ENCODE measurements at places on chromosomes 2 and 18.

DNA sequence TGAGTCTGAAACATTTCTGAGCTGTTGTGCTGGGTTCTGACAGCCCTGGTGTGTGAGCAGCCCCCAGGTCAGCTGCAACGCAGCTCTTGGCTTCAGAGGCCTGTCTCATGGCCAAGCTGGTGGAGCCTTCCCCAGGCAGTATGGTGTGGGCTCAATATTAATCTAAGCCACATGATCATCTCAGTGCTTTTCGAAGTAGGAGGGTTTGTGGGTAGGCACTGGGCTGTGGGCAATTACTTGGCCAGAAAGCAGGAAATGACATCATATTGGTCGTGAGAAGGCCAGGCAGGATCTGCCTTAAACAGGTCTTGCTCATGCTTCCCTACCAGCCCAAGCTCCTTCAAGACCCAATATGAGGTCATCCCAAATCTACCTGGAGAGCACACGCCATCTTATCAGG is 26.9 kb downstream of the LOXHD1 start:
- no peak for DNase-seq

GRCh38 chr18:40006634-40007033 is 1948.4 kb upstream of the PIK3C3 start:
- no peak for DNase-seq

- DNase-seq = no peak
Observed at GRCh38 chr2:85733121-85733960, 20.4 kb upstream of the ATOH8 start.

GRCh38 chr2:37585295-37585908 is 86.0 kb downstream of the CDC42EP3 start:
- no peak for DNase-seq

GRCh38 chr2:61493523-61493942 is 22.6 kb upstream of the USP34 start:
- DNase-seq = peak; percentile 13

DNA sequence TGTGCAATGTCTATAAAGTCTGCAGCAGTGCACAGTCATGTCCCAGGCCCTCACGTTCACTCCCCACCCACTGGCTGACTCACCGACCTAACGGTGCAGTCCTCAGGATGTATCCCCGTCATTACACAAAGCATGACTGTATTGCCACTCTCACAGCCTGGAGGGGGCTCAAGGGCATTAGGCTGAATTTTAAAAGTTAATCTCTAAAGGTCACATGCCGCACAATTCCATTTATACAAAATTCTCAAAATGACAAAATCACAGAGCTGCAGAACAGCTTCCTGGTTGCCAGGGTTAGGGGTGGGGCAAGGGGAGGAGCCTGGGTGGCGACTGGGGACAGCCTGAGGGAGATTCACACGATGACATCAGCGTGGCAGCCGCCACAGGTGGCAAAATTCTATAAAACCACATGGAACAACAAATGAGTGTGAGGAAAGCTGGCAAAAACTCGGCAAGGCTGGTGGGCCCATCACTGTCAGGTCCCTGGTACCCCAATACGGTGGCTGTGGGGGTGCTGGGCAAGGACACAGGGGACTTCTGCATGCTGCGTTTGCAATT is 97.6 kb downstream of the NDUFA10 start:
- DNase-seq = peak; percentile 52

DNA sequence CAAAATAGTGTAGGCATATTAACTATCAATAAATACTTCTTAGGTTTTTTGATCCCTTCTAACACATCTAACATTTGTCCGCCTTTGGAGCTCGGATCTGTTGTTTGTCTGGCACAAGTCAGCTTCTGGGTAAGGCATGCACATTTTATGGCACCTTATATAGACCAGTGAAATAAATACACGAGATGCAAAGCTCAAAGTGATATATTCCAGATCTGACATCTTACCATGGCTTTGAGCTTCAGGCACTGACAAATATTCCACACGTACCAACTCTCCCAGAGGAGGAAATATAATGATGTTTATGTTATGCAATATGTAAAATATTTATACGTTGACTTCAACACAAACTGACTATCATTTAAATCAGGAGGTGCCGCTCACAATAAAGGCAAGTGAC is 430.1 kb upstream of the SMIM21 start:
- DNase-seq = no peak

DNA sequence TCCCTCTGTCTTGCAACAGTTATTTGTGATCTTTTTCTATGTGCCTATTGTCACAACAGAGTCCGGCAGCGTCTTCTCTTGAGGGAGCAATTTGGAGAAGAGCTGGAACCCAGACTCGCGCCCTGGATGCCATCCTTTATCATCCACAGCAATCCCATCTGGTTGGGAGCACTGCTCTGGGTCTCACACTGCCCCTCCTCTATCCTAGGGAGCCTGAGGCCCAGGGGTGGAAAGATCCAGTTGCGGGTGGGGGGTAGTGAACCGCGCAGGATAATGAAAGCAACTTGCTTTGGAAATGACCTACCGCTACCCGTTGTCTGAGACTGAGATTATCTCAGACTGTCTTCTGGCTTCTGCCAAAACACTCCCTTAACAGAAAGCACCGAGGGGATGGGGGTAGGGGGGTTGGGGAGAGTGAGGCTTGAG is 713 bp downstream of the WBP1 start:
- no peak for DNase-seq

GRCh38 chr2:127187831-127188230 is 32.3 kb downstream of the CYP27C1 start:
- DNase-seq = no peak

- no peak for DNase-seq
Observed at GRCh38 chr18:36405611-36406010, 108.1 kb downstream of the FHOD3 start.

Measured in CD4-positive, alpha-beta T cell treated with Interleukin-6 at 100 ng/mL for 8 hours (primary cell).